Stimulated activated CD8-positive, alpha-beta memory T cell treated with anti-CD3 and anti-CD28 coated beads, Interleukin-2, amount 100 ng/mL, for 1 hour (primary cell): ENCODE measurements at places on chromosomes 2 and 18.

- DNase-seq = no peak
Observed at GRCh38 chr2:167814881-167815718, 432.3 kb downstream of the STK39 start.

- no peak for DNase-seq
Observed at GRCh38 chr18:24227977-24228666, 89.3 kb downstream of the CABYR start.

- no peak for DNase-seq
Observed at GRCh38 chr2:134218930-134219658, 34.8 kb upstream of the MGAT5 start.

GRCh38 chr18:68438983-68439382 is 275.9 kb downstream of the TMX3 start:
- DNase-seq = no peak

GRCh38 chr2:229575569-229576315 is 138.6 kb downstream of the DNER start:
- no peak for DNase-seq

GRCh38 chr2:20559277-20559676 is 91.6 kb downstream of the HS1BP3 start:
- DNase-seq = no peak
